AG09309 (cell line): ENCODE measurements at places on chromosomes 11 and 22.

- no peak for DNase-seq
Observed at GRCh38 chr11:130390071-130390758, 38.2 kb downstream of the ADAMTS8 start.

DNA sequence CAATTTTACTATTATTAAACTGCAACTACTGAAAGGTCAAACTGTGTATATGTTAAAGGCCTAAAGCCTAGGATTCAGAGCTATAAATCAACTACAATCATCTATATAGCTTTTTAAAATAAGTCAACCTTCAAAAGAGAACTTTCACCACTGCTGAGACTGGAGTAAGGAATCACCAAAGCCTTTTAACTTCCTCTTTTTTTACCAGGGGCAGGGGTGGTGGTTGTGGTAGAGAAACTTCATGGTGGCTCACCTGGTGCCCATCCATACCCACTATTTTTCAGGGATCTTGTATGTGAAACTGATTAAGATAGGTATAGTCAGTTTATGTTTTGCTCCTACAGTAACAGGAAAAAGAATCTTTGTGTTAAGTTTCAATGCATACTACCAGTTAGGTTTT, 31.5 kb downstream of the TSG101 start:
- no peak for DNase-seq

DNA sequence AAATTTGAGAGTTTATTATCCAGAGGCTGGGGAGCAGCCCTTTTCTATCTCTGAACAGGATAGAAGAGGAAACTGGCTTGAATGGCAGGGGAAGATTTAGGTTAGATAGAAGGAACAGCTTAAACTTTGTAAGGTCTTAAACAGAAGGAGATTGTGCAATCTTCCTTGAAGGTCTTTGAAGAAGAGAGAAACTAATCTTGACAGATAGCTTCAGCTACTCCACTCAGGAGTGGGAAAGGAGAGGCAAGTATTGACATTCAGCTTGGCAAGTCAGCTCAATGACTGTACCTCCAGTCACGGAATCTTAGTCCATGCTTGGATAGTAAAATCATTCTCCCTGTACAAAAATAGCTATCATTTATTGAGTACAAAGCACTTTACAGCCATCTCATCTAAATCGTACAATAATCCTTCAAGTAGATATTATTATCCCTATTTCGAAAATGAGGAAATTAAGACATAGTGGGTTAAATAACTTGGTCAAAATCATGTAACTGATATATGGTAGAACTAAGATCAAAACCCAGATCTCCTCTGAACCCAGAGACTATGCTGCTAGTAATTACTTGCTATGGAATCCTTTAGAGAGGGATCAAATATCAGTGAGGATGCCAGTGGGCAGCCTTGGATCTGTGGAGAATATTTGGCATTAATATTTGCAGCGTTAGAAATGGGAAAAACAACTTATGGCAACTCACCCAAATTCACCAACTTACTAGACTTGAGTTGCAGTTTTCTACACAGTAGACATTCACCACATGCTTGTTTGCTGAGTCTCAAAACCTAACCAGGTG, 14.6 kb downstream of the C11orf97 start:
- no peak for DNase-seq

DNA sequence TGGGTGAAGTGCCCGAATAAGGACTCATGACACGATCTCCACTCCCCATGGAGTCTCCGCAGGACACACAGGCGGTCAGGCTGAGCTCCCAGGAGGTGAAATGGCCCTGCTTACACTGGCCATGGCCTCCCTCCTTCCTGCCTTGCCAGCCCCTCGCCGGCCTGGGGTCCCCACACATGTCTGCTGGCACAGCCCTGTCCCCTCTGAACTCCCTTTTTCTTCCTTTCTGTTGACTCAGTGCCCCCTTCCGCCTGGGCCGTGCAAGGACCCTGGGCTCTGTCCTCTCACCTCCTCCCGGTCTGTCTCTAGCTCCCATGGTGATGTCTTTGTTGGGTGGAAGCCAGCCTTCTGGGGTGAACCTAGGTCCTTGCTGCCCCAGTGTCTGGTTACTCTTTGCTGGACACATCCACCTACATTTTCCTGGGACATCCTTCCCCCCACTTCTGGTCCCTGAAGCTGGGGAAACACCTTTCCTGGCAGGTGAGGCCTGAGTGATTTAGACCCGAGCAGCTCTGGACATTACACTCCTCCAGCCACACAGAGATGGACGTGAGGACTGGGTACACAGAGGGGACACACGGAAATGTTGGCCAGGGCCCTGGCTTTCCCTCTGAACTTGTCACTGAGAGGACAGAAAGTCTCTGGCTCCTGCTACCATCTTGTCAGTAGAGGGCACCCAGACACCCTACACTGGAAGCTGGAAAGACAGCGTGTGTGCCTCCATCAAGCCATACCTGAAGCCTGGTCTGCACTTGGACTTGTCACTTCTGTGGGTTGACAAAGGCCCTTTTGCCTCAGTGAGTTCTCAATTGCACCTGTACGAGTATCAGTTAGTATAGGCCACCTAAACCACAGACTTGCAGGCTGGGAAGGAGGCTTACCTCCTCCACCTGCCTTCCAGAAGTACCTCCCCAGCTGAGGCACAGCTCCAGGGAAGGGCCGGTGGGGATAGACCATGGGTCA, 864.3 kb downstream of the TBC1D22A start:
- DNase-seq, result no peak
